Astrocyte of the cerebellum (primary cell): ENCODE measurements at places on chromosomes 4 and X.

- no peak for DNase-seq
These were observed 46.5 kb downstream of the IDS start for GRCh38 chrX:149458586-149458985.

DNA sequence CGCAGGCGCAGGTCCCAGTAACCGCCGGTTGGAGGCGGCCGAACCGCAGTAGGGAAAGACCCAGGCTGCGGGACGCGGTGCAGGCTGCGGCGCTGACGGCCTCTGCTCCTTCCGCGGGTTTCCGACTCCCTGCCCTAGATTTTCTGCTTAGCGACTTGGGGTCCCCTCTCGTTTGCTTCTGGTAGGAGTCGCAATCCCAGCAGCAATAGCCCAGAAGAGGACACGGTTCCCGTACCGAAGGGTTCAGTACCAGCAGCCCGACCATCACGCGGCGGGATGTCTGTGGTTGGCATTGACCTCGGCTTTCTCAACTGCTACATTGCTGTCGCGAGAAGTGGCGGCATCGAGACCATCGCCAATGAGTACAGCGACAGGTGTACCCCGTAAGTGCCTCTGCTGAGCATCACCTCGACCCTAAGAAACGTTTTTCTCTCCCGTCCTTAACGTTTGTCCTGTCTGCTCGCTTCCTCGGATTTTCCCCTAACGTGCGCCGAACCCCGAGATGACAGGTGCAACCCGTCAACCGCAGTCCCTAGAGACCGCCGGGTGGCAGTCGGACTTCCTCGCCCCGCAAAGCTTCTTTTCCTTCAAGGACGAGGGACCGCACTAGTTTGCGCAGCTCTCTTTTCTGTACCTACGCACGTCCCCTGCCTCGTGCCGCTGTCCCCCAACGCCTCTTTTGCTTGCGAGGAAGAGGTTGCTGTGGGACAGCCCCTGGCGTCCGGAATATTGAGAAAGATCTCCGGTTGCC is at the start of gene HSPA4L:
Gene HSPA4L, plus strand, starts transcription at position 48 of the 751 bp plus-strand sequence. Its CDS starts 229 bp downstream, at position 277.
- no peak for DNase-seq

- DNase-seq, result peak; percentile 79
These were observed 378.4 kb downstream of the ANKRD50 start for GRCh38 chr4:124334119-124334518.

DNA sequence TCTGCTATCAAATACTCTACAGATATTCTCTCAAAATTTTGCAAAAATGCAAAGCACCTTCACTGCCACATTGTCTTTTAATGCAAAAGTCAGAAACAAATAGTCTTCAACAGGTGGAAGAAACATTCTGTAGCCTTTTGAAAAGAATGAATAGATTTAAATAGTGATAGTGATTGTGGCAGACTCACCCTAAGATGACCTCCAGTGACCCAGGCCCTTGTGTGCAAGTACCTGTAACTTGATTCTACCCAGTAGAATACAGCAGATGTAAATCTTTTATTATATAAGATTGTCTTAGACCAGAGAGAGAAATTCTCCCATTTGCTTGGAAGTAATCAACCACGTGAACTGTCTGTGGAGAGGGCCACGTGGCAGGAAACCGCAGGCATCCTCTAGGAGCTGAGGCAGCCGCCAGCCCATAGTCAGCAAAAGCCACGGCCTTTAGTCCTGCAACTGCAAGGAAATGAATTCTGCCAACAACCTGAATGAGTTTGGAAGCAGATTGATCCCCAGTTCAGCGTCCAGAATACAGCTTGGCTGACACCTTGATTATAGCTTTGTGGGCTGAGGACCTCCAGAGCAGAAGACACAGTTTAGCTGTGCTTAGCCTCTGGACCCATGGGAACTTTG is 272.5 kb downstream of the ARHGAP10 start:
- DNase-seq, result no peak

DNA sequence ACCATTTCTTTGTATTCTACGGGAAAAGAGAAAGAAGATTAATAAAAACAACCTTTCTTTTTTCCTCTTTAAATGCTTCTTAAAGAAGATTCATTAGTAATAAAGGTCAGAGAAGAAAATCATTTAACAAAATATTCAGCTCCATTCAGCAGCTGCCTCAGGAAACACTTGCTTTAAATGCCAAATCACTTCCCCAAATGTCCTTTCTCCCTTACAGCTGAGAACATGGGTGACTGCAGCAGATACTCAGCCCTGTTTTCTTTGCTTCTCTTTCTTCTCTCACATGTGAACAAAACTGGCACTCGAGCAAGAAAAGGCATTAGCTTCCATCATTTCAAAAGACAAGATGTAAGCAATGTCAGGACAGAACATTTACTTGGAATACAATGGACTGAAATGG is 120.2 kb downstream of the INPP4B start:
- no peak for DNase-seq

- peak; percentile 5 for DNase-seq
These were observed 28.0 kb upstream of the GLRA2 start for GRCh38 chrX:14501327-14501726.

DNA sequence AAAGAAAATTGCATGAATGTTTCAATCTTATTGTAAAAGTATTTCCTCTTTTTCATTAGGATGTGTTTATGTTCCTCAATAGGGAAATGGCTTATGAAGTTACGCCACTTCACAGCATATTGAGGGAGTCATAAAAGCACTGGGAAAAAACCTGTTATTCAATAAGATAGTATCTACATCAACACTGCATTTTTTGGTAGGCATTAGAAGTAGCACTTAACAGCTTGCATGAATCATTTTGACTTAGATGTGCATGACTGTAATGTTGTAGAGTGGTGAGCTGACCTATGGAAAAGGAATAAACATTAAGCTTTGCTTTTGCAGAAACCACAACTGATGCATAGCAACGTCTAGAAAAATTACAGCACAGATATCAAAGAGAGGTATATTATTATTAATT is 111.2 kb upstream of the GRXCR1 start:
- DNase-seq, result no peak

GRCh38 chr4:26201120-26201519 is 119.7 kb upstream of the RBPJ start:
- no peak for DNase-seq

DNA sequence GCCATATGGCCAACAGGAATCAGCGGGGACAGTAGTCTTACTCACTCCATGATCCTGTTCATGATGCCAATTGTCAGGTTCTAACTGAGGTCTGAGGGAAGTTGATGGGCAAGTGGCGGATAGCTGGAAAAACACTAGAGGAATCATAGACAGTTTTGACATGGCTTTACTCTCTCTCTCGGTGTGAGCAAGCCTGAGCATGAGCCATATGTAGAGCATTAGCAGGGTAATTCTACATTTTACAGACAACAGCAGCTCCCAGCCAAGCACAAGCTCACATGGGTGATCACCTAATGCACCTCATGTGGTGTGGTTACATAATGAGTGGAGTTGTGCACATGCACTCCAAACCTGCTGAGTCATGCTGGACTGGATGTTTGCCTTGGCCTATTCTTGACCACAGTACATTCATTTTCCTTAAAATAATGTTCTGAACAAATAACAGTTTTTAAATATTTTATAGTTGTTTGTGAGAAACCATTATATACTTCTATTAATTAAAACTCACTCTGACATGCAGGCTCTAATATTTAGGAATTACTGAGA is 429.2 kb downstream of the GPAT3 start:
- no peak for DNase-seq

DNA sequence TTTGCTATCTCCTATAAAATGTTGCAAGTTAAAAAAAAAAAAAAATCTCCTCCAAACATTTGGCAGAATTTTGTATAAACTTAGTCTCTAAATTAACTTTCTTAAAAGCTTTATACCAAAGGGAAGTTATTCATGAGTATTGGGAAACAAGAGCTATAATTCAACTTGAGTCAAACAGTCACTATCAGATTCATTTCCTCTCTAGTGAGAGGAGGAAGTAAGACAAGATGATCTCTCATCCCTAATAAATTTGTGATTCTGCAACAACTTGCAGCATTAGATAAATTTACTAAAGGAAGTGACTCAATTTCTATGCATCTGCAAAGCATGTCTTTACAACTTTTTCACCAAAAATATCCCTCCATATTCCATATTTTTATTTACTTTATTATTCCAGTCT is 135.4 kb upstream of the GNPDA2 start:
- no peak for DNase-seq

- no peak for DNase-seq
These were observed 120.2 kb upstream of the NDST4 start for GRCh38 chr4:115233600-115233999.

GRCh38 chr4:139633195-139633594 is 32.4 kb upstream of the MGST2 start:
- no peak for DNase-seq

DNA sequence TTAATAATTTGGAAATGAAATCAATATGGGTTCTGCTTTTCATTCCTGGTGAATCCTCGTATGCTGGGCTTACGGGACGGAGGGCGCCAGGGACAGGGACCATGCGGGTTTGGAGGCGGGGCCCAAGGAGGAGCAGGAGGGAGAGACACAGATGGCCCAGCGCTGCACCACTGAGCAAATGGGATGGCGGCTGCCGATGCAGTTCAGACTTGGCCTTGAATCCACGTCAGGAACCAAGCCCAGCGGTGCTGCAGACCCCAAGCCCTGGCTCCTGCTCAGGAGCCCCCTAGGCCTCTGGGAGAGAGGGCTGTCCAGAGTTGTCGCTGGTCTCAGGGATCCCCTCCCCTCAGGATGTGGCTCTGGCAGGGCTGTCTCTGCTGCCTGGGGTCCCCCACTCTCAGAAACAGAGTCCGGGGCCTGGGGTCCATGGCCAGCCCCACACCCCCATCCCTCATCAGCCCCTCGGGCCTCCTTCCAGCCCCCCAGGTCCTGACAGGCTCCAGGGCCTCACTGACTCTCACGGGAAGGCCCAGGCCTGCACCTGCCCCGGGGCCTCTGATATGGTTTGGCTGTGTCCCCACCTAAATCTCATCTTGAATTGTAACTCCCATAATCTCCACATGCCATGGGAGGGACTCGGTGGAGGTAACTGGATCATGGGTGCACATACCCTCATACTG is 75.2 kb downstream of the FAM53A start:
- DNase-seq, result no peak

DNA sequence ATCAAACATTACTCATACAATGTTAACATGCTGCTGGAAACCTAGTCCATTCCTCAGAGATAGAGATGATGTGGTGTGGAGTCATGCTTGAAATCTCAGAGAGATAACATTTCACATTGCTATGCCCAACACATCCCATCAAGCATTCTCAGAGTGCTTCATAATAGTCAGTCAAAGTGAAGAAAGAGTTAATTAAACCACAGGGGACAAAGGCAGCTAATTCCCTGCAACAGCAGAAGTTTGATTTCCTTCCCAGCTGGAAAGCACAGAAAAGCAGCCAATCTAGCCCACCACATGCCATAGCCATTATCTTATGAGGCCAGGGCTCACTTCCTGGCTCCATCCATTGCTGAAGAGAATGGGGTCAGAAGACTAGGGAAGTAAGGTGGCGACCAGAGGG is 8.9 kb downstream of the KDR start:
- DNase-seq, result no peak

GRCh38 chr4:123421227-123421936 is 24.8 kb downstream of the SPRY1 start:
- DNase-seq, result no peak

DNA sequence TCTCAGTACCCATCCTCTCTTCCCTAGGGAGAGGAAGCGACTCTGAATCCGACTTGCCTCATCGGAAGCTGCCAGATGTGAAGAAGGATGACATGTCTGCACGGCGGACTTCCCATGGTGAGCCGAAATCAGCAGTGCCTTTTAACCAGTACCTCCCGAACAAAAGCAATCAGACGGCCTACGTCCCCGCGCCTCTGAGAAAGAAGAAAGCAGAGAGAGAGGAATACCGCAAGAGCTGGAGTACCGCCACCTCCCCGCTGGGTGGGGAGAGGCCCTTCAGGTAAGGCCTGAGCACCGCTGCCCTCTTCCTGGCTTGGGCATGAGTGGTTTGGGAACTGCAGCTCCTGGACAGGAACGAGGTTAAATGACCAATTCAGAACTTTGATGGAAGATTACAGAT is 81.2 kb downstream of the LIMCH1 start:
- DNase-seq, result no peak

- DNase-seq, result no peak
These were observed 183.3 kb downstream of the KDR start for GRCh38 chr4:54941994-54942552.

- no peak for DNase-seq
These were observed 8.1 kb downstream of the ACSL1 start for GRCh38 chr4:184817494-184818215.

GRCh38 chr4:53717064-53717549 is 125.8 kb upstream of the LNX1 start:
- no peak for DNase-seq

DNA sequence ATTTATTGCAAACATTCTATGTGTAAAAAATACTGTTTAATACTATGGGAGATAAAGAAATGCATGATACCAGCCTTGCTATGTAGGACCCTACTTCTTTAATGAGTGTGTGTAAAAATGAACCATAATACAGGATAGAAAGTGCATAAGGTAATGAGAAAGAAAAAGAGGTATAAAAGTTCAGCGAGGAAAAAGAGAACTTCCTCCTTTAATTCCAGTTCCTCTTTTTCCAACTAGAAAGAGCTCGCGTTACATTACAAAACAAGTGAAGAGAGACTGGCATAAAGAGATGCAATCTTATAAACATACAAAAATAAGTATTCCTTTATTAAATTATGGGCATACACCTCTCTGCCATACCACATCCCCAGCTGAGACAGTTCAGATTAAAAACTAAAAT is 77.4 kb downstream of the ANKRD17 start:
- DNase-seq, result no peak

GRCh38 chrX:38803243-38803587 is 2.0 kb downstream of the MID1IP1 start:
- DNase-seq, result no peak

DNA sequence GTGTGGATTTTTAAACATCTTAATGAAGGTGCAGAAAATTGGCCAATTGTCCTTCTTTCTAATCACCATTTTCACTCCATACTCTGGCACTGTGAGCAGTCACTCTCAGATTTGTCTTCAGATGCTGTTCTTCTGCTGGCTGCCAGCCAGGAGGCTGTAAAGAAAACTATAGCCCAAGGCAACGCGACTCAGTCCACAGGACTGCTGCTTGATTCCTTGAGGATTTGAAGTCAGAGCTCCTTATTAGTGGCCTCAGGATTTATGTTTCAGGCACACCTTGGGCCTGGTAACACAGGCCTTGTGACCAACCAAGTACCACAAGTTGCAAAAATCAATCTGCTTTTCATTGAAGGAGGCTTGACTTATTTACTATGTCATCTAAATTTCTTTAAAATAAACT is 342.6 kb downstream of the GPM6A start:
- no peak for DNase-seq

DNA sequence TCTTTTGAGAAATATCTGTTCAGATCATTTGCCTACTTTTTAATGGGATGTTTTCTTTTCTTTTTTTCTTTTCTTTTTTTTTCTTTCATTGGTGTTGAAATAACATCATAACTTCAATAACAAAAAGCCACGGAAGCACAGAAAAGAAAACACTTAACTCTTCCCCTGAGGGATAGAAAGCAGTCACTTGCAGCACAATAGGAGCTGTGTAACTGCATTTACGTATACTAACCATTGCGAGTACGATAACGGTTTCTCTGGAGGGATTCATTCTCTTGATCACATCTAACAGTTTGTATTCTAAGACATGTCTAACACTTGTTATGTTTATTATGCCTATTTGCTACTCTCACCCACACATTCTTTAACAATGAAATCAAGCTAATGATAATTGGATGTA is 27.3 kb downstream of the C4orf46 start:
- no peak for DNase-seq
